ENCODE measurements at places on chromosomes 1 and 21.

GRCh38 chr1:23836037-23836436, 10.8 kb upstream of the HMGCL start:
- no peak for DNase-seq

GRCh38 chr1:206803221-206803730, 31.0 kb upstream of the IL10 start:
- peak; percentile 90 for DNase-seq

GRCh38 chr1:23916209-23917131, 3.3 kb upstream of the CNR2 start:
- DNase-seq: peak; percentile 80

DNA sequence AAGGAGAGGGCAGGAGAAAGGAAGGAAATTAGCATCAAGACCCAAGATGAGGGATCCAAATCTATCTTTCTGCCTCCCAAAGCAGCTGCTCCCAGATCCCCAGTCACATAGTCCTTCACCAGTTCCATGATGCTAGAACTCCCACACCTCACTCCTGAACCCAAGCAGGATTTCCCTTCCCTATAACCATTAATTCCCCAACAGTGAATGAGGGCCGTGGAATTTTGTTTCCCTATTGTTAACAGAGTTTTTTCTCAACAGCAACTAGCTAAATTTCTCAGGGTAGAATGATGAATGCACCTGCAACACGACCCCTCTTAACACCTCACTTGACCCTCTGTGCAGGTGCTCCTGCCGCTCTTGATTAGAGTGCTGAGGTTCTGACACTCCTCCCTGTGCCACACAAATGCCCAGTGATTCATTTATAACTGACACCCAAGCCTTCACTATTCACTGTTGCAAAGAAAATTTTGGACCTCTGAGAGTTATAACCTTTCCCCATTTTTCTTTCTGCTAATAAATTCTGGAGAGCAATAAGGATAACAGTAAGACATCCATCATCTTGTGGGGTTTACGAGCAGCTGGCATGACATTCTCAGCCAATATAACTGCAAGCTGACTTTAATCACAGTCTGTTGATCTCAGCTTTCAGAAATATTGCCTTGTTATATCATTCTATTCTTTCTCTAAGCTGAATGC, 25.4 kb upstream of the NPL start:
- no peak for DNase-seq

DNA sequence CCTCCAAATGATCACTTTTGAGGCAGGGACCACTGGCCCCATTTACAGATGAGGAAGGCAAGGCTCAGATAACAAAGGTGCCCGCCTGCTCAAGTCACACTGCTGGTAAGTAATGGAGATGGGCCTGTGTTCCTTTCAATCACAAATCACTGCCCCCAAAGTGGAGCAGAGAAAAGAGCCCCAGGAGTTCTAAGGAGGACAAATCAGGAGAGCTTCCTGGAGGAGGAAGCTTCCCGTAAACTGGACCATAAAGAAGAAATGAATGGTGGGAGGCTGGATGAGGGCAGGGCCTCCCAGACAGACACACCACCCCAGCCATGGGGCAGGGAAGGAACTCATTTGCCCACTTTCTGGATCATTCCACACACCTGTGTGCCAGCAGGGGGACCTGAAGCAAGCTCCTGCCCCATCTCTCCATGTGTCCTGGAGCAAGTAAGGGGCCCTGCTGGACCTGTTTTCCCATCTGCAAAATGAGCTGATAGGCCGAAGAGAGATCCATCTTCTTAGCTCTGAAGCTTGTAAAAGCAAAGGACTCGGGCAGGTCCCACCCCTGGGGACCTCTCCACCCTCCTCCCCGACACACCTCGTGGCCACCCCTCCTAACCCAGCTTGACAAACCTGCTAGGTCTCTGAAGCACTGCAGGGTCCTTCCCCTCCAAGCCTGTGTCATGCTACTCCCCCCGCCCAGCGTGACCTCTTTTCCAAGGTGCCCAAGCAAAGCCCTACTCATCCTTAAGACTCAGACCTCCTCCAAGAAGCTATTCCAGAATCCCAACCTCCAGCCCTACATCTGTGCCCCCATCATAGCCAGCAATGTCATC, 5.5 kb downstream of the LAPTM5 start:
- no peak for DNase-seq

- no peak for DNase-seq
These were observed 263.1 kb downstream of the CAMTA1 start for GRCh38 chr1:7048395-7048794.

DNA sequence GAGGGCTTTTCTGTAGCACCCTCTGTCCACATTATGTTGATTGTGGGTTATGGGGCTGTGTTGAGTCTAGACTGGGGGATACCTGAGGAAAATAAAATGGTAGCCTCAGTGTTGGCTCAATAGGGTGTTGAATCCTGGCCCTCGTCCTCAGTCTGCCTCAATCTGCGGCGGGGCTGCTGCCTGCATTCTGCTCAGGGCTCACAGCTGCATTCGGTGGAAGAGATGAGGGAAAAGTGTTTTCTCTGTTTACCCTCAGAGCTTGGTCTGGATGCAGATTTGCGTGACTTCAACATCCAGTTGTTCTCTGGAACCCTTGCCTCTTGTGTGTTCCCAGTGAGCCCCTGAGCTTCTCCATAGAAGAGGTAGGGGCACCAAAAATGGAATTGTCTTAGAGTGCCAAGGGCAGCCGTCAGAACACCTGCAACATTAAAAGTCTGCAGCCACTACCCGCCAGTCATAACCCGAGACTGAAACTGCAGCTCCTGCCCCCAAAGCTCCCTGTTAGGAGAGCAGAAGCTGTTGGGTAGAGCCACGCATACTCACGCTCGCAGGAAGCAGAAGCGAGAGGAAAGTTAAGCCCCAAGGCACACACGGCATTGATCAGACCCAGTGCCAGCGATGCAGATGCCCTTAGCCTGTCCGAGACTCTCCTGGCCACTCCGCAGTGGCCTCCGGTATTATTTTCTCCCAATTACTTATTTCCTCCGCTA, 215.3 kb upstream of the C1orf174 start:
- no peak for DNase-seq

GRCh38 chr1:19979494-19979977, at the start of gene PLA2G2A:
Gene PLA2G2A, minus strand, starts transcription at chr1:19979618. Its CDS starts 845 bp downstream, at chr1:19978773.
- DNase-seq: no peak

DNA sequence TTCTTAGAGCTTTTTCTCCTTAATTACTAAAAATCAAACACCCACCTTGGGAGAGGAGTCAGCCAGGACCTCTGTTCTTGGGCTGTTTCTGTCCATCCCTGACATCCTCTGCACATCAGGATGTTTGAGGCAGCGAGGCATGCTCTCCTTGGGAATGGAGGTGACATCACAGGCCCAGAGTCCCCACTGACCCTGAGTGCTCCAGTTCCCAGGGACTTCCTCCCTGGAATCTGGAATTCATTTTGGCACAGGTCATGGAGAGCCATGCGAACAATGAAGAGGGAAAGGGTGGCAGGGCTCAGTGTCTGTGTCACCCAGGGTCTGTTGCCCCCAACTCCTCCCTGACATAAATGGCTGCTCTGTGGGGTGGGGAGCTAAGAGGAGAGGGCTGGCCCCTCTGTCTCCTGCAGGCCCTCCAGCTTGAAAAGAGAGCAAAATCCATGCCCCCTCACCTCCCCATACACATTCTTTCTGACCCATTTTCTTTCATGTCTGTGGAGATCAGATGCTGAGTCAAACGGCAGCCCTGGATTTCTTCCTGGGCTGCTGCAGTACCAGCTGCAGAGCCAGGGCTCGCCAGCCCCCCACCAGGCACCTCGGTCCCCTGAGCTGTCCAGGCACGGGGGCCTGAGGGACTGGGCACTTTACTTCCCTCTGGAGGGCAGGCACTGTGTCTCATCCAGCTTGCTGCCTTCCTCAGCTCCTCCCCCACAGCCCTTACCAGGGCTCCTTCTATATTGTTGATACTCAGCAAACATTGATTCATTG, 102.0 kb downstream of the NMNAT2 start:
- DNase-seq: no peak

DNA sequence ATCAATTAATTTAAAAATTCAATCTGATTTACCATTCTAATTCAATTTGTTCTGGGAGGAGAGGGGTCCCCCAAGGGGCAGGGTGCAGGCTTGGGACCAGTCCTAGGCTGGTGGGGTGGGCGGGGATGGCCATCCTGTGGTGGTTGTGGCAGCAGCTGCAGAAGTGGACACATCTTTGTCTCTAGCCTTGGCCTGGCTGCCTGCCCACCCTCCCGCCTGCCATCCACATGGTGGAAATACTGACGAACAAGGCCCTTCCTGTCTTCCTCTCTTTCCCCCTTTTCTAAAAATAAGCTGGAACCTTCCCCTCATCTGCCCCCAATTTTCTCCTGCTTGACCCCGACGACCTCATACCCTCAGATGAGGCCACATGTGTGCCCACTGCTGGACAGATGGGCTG, 130.9 kb downstream of the FOXD2 start:
- DNase-seq: no peak

DNA sequence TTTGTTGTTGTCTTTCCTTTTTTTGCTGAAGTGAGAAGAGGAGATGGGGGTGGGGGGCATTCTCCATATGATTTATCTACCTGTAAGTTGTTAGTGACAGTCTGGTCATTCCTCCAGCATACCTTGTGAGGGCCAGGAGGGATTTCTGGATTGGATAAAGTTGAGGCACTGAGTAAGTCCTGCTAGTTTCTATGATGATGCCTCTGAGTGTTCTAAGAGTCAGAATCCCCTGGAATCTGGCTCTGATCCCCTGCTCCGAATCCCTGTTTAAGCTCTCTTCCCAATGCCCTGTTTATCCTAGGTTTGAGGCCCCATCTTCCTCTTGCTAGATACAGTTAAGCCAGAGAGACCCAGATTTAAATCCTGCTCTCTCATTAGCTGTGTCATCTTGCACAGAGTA, 83.2 kb upstream of the HOOK1 start:
- DNase-seq: no peak

DNA sequence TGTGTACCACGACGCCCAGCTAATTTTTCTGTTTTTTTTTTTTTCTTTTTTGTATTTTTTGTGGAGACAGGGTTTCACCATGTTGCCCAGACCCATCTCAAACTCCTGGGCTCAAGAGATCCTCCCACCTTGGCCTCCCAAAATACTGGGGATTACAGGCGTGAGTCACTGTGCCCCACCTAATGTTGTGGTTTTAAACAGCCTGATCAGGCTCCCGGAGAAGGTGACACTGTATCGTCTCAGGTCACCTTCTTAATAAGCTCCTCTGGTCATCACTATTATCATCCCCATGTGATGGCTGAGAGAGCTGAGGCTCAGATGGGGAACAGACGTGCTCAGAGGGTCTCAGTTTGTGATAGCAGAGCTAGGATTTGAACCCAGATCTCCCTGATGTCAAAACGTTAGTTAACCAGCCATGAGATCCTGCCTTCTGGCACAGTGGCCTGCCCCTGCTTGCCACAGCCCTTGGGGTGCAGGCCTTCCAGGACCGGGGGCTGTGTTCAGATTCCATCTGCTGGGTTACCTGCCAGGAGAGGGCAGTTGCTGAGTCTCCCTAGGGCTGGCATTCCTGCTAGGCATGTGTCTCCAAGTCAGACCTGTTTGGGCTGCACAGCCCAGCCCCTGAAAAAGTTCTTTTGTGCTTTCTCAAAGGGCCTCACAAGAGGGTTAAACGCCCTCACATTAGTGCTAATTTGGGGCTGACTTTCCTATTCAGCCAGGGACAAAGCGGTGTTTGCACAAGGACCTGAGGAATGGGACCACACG, 32.7 kb upstream of the GRHL3 start:
- no peak for DNase-seq

- DNase-seq: no peak
These were observed 8.3 kb downstream of the IL24 start for GRCh38 chr1:206905295-206906164.

GRCh38 chr1:111618961-111619634, 491 bp upstream of the RAP1A start:
- no peak for DNase-seq

DNA sequence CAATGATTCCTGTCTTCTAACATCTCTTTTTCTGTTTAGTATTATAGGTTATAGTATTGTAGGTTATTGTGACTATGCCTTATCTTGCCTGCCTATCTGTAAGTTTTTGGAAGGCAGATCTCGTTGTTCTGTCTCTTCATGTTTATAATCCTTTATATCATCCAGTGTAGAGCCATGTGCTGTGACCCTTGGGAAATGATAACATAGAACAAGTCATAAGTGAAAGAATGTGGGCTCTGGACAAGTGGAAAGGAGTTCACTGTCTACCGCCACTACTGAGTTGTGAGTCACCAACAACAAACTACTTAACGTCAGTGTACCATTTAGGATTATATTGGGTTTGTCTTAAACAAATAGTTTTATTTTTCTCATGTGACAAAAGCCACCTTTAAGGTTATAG, 139.3 kb downstream of the LYPLAL1 start:
- no peak for DNase-seq

DNA sequence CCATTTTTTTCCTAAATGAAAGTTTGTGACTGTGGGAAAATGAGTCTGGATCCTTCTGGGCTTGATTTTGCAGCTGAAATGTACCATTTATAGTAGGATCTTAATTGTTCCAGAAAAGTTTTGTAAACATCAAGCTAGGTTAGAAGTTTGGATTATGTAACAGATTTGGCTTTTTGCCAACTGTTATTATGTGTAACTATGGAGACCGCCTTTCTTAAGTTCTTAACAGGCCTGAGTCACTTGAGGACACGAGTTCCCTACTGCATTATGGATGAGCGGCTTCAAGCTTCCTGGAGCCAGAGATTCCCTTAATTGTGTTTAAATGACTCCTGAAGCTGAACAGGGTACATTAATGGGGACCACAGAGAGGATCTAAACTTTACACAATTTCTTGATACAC, 22.2 kb downstream of the SLC25A33 start:
- no peak for DNase-seq

- no peak for DNase-seq
These were observed 312.5 kb upstream of the DUSP10 start for GRCh38 chr1:222054416-222054815.

GRCh38 chr21:19522381-19522780, 1118.8 kb upstream of the TMPRSS15 start:
- no peak for DNase-seq

DNA sequence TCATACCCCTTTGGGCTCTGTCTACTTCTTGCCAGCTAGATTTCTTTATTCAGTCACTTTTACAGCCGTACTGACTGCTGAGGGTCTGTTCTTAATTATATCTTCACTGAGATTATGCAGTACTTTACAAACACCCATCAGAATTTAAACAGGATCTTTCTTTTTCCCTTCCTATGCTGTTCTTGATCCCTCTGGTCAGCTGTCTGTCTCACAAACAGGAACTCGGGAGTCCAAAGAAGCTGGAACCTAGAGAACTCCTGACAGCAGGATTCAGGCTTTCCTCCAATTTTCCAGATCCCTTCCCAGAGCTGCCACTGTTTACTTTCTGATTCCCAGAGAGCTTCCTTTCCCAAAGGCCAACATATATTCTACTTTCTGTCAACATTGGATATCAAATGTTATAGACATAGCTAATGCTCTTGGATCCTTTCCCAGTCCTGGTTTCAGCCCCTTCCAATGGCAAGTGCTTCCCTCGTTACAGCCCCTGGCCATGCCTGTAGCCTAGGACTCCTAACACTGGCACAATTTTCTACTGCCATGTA, 59.5 kb downstream of the ATP2B4 start:
- DNase-seq: no peak

DNA sequence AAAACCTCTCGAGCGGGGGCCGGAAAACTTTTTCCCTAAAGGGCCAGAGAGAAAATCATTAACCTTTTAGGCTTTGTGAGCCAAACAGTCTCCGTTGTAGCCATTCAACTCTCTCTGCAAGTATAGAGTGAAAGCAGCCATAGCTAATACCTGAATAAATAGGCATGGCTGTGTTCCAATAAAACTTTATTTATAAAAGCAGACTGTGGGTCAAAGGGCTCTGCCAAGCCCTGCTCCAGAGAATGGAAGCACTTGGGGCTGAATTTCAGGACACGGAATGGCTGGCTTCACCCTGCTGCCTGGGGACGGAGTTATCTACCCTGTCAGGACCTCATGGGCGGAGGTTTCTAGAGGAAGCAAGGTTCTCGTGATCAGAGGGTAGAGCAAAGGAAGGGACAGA, 92.7 kb downstream of the CASZ1 start:
- DNase-seq: no peak

All from Peyer's patch (tissue), 4 donors.